ENCODE measurements at places on chromosomes 2 and 18. TPM values are rescaled to one million over a fixed set of nuclear protein-coding genes. Genes with fewer than 3 reads are reported as not detected.
A peak's percentile ranks its signal among the peaks of the same experiment; 100 is the strongest.

DNA sequence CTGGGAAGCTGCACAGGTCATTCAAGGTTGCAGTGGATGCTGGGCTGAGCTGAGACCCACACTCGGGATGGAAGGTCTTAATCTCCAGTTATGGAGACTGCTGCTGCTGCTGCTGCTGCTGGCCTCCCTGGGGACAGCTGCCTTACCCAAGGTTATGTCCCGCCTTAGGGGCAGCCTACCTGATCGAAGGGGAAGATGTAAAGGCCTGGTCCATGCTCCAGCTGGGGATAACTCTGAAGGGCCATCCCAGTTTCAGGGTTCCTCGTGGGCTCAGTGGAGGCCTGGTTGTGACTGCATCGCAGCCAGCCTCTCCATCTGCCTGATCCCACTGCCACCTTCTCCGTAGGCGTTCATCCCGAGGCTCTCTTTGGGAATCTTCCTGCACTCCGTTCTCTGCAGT is 33.0 kb downstream of the RHOB start:
- no peak for DNase-seq

- no peak for DNase-seq
These were observed 101.6 kb upstream of the DAPL1 start for GRCh38 chr2:158693476-158693875.

DNA sequence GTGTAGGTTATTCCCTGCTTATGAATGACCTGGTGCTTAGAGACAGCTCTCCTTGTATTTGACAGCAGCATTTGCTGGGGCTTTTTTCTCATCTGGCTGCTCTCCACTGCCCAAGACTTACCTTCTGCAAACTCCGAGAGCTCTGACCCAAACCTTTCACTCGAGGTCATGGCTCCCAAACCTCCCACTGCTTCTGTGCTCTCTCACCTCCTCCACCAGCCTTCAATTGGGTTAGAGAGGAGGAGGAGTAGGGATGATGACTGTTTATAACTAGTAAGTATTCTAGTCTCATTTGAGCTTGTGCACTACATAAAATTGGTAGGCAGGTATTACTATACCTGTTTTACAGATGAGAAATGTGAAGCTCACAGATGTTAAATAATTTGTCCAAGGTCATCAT is 40.1 kb downstream of the LIMS1 start:
- DNase-seq, result no peak

DNA sequence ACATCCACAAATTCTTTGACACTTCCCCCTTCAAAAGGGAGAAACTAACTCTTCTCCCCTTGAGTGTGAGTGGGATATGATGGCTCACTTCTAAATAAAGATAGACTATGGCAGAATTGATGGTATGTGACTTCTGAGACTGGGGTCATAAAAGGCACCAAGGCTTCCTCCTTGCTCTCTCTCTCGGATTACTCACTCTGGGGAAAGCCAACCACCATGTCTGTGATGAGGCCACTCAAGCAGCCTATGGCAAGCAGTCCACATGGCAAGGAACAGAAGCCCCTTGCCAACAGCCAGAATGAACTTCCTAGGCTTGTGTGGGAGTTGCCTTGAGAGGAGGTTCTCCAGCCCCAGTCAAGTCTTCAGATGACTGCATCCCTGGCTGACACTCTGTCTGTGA is 43.6 kb downstream of the KIAA2012 start:
- no peak for DNase-seq

GRCh38 chr2:12979066-12979465 is 262.3 kb downstream of the TRIB2 start:
- DNase-seq, result peak; percentile 78

DNA sequence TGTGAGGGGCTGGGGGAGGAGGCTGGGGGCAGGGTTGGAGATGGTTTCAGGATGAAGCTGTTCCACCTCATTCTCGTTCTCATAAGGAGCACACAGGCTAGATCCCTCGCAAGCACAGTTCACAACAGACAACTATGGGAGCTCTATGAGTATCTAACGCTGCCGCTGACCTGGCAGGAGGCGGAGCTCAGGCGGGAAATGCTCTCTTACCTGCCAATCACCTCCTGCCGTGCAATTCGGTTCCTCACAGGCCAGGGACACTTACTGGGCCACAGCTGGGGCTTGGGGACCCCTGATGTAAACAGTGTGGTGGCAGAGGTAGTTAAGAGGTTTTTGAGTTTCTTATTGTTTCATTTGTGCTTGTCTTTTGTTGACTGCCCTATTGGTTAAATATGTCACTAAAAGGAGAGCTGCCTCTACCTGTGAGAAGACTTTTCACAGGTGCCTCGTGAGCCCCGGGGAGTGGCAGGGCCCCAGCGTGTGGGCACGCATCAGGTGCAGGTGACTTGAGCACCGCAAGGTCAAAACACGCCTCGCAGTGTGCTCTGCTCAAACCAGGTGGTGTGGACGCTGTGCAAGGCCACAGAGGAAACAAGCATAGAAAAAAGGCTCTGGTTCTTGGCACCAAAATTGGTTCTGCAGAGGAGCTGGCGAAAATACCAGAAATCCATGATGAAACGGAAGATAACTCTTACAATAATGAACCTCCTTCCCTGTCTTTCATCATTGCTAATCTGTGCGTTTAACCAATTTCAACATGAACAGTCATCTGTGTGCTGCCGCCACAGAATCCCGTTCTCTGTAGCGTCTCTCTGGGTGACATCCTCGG is 10.2 kb downstream of the MLPH start:
- no peak for DNase-seq

DNA sequence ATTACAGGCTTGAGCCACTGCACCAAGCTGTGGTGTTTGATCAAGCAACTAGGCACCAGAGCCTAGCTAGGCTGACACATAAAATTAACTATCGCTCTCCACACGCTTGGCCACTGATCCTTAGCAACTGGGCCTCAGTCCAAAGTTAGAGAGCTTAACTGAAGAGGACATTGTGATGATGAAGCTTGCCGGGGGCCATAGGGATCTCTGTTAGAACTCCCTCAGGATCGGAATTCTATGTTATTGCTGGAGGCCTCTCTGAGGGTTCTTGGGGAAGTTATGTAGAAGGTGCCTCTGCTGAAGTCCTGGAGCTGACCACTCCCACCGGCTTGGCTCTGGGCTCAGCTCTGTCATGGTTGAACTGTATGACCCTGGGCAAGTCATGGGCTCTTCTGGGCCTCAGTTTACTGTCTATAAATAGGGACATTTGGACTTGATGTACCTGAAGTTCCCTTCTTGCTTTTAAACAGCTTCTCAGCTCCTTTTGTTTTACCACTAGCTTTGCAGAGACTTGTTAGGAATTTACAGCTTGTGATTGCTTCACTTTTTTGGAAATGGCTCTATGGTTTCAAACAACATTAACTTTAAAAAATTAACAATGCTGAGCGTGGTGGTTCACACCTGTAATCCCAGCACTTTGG is 44.1 kb downstream of the GATA6 start:
- DNase-seq, result peak; percentile 75

DNA sequence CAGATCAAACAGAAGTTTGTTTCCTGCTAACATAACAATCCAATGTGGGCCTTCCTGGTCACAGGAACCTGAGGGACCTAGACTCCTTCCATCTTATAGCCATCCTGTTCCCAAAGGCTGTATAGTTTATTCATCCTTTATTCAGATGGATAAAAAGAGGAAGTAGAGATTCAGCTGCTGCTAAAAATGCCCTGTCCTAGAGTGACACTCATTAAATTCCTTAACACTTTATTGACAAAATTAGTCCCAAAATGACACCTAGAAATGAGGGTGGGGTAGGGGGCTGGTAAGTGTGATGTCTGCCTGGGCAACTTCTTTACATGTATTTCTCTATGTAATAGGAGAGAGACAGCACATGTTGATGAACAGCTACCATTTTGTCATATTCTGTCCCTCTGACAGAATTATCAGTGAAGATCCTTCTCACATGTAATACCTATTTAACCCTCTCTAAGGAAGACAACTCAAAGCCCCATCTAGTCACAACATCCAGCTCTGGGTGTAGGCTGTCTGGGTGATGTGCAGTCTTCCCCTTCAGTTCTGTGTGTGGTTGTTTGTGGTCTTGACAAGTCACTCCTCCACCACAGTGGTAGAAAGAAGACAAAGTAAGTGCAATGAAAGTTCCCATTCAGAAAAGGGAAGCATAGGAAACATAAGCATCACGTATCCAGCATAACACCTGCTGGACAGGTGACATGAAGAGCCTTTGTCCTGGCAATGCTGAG is 253.9 kb upstream of the CNTNAP5 start:
- DNase-seq, result no peak

GRCh38 chr2:234945339-234945873 is 6.4 kb upstream of the SH3BP4 start:
- DNase-seq, result no peak

- DNase-seq, result no peak
These were observed 25.6 kb upstream of the CASP8 start for GRCh38 chr2:201234663-201235135.

The PKDCC gene
- 0.07 TPM for polyA plus RNA-seq

The KCNK3 gene
- not detected for polyA plus RNA-seq

The DNAJC5G gene
- polyA plus RNA-seq, result not detected

The KYNU gene
- 2.6 TPM for polyA plus RNA-seq

The RND3 gene
- polyA plus RNA-seq, result 23.7 TPM

The CYP1B1 gene
- polyA plus RNA-seq, result 0.06 TPM

The SDC1 gene
- polyA plus RNA-seq, result 890 TPM

The TRIM43 gene
- polyA plus RNA-seq, result not detected

The ABCB11 gene
- not detected for polyA plus RNA-seq

The IL36A gene
- not detected for polyA plus RNA-seq

All from foreskin keratinocyte (primary cell).